Stimulated activated CD8-positive, alpha-beta memory T cell treated with anti-CD3 and anti-CD28 coated beads, Interleukin-4, amount 100 ng/mL, for 4 hours (primary cell): ENCODE measurements at places on chromosomes 12 and 14.

DNA sequence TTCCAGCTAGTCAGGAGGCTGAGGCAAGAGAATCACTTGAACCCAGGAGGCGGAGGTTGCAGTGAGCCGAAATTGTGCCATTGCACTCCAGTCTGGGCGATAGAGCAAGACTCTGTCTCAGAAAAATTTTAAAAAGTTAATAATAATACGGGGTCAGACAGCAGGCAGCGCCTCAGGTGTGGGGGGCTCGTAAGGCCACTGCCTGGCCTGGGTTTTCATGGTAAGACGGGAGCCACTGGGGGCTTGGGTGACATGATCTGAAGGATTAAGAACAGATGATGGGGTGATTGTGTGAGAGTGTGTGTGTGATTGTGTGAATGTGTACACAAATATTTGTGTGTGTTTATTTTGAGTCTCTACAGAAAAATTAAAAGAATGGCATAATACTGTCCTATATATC, 23.6 kb downstream of the BCL7A start:
- no peak for DNase-seq

- no peak for DNase-seq
Observed at GRCh38 chr12:123519141-123520001, 14.1 kb downstream of the RILPL1 start.

DNA sequence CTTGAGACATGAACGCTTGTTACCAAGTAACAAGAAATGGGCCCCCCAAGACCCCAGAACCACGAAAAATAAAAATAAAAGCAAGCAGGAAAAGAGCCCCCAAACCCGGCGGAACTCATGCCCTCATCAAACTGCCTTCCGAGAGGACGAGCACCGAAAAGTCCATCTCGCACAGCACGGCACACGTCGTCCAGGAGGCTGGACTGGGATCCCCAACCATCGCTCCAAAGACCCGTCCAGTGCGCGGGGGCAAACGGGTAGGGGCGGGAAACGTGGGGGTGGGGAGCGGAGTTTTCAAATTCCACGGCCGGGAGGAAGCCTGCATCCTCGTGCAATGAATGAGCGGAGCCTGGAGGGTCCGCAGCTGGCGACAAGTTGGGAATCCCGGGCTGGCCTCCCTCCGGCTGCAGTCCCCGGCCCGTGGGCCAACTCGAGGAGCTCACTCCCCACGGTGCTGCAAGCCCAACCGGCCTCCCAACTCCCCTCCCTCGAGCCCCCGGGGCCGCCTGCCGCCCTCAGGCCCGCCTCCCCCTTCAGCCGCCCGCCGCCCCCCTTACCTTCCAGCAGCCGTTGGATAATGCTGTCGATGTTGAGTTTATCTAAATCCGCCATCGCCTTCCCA, 484 bp downstream of the PPP1CC start:
- no peak for DNase-seq

GRCh38 chr14:59020382-59020781, 168.1 kb upstream of the DAAM1 start:
- no peak for DNase-seq

- no peak for DNase-seq
Observed at GRCh38 chr14:20376071-20376588, 32.7 kb downstream of the PARP2 start.

DNA sequence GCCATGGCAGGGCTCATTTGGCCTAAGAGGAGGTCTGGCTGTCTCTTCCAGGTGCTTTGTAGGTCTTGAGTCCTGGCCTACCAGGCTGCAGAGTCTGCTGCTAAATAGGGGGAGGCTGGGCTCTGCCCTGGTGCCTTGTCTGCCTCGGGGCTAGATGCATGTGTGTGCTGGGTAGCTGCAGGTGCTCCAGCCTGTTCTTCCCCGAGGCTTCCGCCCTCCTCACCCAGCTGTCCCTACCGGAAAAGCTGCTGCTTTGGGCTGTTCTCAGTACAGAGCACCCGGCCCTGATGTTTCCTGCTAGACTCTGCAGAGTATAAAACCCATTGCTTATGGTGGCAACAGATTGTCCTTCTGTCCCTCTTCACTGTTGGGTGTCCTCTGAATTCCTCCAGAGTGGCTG, 37.7 kb downstream of the RAB35 start:
- DNase-seq = no peak

- DNase-seq = peak; percentile 70
Observed at GRCh38 chr14:100065942-100066574, 836 bp downstream of the EVL start.

DNA sequence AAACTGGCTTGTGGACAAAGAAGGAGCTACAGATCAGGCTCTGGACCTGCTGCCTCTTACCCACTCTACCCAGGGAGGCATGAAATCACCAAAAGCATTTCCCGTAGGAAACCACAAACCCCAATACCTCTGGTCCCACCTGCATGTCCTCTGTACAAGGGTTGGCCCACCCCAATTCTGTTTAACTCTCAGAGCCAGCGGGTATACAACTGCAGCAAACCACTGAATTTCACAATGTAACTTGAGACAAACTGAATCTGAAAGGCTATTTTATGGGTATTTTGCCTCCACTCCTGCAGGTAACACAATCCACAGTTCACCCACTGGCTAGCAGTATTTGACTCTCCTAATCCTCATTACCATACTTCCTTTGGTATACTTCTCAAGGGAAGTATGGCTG, 16.5 kb downstream of the SIX1 start:
- no peak for DNase-seq

DNA sequence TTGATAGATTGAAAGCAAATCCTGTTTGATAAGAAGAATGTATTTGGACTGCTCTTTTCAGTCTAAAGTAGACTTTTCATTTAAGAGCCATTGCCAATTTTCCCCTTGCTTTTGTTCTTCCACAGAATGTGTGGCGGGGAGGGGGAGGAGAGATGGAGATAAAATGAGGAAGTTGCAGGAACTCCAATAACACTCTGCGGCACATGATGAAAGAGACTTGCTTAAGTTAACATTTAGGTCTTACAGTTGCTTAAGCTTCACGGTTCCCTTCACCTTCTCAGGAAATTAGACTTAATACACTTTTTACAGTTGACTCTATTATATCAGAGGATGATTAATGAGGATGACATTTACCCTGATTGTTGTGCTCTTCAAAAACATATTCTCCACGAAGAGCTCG, 537.3 kb downstream of the TMTC2 start:
- DNase-seq = no peak

GRCh38 chr14:91230397-91231035, 14.0 kb downstream of the GPR68 start:
- DNase-seq = no peak
